Hematopoietic multipotent progenitor cell treated with erythropoietin and hydrocortisone succinate and interleukin-3 and kit ligand, for 8 days (in vitro differentiated cells): ENCODE measurements at places on chromosomes 1 and 21.

- no peak for DNase-seq
These were observed 37.2 kb downstream of the C1orf94 start for GRCh38 chr1:34213956-34214355.

DNA sequence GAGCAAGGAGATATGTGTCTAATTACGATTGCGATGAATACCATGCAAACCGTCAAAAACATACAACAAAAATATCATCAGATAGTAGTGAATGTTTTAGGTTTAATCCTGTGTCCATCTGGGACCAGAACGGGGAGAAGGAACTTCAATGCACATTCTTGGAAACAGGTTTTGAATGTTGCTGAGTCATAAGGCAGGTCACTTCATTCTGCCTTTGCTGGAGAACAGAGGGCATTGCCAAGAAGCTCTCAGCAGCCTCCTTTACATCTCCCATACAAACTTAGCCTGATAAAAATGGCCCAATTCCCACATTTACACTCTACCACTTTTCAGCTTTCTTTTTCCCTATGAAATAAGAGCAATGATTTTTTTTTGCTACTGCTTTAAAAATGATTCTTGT is 78.0 kb upstream of the KCNJ6 start:
- DNase-seq = no peak

- no peak for DNase-seq
These were observed 199.7 kb upstream of the ADGRL2 start for GRCh38 chr1:81600878-81601622.

DNA sequence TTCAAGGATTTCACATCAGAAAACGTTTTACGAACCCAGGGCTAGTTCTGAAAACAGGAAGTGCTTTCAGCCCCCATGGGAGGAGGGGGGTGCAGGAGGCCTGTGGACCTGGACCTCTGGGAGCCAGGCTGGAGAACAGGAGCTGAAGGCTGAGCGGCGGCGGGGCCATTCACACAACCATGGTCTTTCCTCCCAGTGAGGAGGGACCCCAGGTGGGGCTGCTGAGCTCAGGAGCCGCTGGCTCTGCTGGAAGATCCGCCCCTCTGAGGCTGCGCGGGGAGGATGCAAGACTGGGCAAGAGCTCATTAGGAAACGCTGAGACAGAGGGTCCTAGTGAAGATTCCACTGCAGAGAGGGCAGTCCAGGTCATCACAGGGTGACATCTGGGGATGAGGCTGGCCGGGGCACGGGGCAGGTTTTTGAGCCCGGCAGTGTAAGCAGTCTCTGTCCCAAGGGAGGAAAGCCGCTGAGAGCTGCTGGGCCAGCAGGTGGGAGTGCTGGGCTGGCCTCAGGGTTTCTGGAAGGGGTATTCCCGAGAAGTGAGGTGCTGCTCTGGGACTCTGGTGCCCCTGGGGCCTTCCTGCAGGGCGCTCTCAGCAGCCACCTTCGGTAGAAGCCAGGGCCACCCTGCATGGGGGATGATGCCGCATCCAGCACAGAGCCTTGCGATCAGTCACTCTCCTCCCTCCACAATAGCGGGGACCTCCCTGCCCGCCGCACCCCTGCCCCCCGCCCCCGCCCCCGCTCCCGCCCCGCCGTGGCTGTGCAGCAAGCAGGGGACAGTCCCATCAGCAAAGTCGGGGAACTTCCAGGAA is 7.5 kb downstream of the MX2 start:
- peak; percentile 3 for DNase-seq

DNA sequence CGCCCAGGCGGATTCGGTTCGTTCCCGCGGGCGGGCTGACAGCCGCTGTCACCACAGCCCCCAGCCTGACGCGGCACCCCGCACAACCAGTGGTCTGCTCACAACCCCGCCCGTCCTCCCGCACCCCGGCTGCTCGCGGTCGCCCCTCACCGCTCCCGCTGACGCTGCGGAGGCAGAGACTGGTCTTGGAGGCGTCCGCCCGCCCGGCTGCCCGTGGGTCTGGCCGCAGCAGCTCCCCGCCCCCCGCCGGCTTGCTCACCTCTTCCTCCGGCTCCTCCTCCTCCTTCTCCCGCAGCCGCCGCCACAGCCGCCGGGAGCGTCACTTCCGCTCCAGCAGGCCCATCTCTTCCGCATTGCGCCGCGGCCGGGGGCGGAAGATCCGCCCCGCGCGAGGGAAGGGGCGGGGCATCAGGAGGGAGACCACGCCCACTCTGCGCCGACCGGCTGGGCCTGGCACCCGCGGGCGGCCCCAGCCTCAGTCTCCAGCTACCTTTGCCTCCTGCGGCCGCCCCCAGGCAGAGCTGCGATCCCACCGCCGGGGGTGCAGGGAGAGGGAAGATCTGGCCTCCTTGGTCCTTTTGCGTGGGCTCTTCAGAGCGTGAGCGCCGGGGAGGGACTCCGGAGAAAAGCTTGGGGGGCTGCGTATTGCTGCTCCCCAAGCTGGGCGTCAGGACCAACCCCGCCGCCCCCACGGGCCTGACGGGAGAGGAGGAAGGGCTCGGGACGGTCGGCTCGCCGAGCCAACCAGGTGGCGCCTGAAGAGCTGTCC is at the start of gene SYNJ1:
Gene SYNJ1, minus strand, starts transcription at position 327 of the 769 bp plus-strand sequence. CDS start 1,118 bp downstream, outside the sequence.
- peak; percentile 94 for DNase-seq

GRCh38 chr1:46467183-46467504 is 22.5 kb upstream of the DMBX1 start:
- DNase-seq = no peak

DNA sequence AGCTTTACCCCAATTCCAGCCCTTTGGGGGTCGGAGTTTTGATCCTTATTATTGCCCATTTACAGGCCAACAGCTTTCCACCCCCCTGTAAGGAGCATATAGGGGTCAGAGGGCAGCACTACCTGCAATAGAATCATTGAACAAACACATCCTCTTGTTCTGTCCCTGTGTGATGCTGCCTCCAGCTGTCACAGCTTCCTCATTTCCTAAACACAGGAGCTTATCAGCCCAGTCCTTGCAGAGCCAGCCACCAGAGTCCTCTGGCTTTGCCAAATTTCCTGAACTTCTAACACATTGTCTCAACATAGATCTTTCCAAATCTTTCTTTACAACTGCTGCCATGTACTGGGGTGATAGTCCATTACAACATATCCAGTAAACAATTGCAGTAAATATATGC is 32.8 kb upstream of the PTBP2 start:
- DNase-seq = no peak
